ENCODE measurements at places on chromosomes 5 and 9.

DNA sequence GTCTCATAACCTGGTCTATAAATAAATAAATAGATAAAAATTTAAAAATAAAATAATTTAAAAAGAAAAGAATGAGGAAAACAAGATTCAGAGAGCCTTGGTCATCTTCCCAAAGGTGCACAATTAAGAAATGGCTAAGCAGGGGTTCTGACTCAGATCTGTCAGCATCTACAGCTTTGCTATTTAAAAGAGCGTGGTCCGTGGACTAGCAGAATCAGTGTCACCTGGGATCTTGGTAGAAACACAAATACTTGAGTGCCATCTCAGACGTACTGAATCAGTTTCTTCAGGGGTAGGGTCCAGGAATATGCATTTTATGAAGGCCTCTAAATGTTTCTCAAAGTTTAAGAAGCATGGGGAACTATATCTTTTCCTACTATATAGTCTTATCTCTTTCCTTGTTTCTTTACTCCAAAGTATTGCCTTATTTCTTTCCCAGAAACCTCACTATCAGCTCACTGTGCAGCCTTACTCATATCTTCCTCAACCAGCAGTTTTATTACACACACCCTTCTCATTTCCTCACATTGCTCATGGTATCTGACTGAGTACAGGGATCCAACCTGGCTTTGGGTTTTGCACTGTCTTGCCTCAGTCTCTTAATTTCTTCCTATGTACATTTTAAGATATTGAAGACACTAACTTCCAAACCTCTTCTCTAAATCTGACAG is 58.6 kb downstream of the TMC1 start:
- DNase-seq: no peak

DNA sequence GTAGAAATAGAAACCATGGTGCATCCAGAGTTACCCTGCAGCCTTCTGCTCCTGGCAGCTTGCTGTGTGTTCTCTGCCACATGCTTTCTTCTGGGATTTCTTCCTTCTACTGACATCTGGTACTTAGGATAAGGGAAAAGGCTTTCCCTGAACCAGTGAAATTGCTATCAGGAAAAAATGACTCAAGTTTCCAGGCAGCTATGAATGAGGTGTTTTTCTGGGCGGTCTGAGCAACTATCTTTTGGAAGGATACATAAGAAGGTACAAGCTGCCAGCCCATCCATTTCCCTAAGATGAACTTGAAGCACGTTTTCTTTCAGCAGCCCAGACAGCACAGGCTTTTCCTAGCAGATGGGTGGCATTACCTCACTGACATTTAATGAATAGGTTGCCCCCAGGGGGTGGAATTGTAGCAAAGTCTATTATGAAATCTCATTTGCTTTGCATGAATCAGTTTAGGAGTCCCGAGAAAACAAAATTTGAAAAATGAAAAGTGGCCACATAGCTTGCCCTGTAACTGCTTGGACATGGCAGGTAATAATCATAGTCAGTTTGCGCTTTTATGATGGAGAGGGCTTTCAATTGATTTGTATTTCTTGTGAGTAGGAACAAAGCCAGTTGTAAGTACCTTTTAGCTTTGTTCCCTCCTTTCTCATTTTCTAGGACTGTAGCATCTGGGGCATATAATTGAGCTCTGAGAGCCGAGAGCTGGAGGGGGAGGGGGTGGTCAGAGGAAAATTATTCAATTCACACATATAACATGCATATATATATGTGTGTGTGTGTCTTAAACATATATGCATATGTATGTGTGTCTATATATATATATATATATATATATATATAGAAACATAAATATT is 108.5 kb downstream of the C9orf152 start:
- no peak for DNase-seq

DNA sequence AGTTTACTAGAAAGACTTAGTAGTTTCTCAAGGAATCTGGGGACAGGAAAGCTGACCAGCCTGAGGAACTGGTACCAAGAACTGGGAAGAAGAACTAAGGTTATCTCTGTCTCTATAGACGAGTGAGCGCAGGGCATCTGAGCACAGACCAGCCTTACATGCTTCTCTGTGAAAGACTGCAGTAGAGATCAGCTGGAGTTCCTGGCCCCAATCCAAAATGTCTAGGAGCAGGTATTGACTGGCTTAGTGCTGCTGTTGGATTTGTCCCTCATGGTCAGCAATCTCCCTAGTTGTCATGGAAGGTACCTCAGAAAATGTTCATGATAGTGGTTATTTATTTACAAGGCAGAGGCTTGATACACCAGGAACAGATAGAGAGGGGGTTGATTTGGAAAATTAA is 13.3 kb downstream of the NUP214 start:
- no peak for DNase-seq

- no peak for DNase-seq
These were observed at the start of gene CNTFR for GRCh38 chr9:34589636-34590380. TSS of gene CNTFR (minus strand) at chr9:34589724. CDS start at chr9:34568981, 20,743 bp downstream.
